Activated B cell treated with CpG ODN at 0.5 μM for 24 hours (primary cell): ENCODE measurements at places on chromosomes 16 and 17. TPM values are rescaled to one million over a fixed set of nuclear protein-coding genes. Genes with fewer than 3 reads are reported as not detected.

Gene COL1A1
- total RNA-seq, result 8.8 and 9.2 TPM in 2 replicates

Gene PRSS8
- not detected in 2 replicates for total RNA-seq

Gene MPP3
- total RNA-seq, result not detected in 2 replicates

Gene MYH8
- not detected in 2 replicates for total RNA-seq

Gene SLC12A3
- 3.8 and 5.0 TPM in 2 replicates for total RNA-seq

GRCh38 chr16:52591934-52592592 lies 45.1 kb upstream of the TOX3 start:
- no peaks in the 10 kb centered on the region for H3K27me3 ChIP-seq
- DNase-seq, result no peak
- H3K36me3 ChIP-seq, result no peaks in the 10 kb centered on the region
- no peak overlapping the region for H3K27ac ChIP-seq

DNA sequence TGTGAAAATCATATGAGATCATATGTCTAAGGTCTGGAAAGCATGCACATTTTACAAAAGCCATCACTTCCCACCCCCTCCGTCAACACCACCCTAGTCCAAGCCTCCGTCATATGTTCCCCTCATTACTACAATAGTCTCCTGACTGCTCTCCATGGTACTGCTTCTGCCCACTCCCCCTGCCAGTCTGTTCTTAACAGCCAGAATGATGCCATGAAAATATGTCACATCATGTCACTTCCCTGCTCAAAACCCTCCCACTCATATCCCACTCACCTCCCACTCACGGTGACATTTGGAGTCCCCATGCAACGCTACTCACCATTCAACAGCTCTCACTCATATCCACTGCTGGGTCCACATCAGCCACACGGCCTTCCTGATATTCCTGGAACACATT lies 432.3 kb downstream of the XYLT1 start:
- no peak for DNase-seq
- H3K4me1 ChIP-seq, result no peaks in the 10 kb centered on the region
- no peak overlapping the region for H3K4me3 ChIP-seq
- no peak overlapping the region for H3K27ac ChIP-seq
- H3K36me3 ChIP-seq, result peaks cover 2% of the 10 kb centered on the region
- H3K27me3 ChIP-seq, result no peaks in the 10 kb centered on the region

- no peaks in the 10 kb centered on the region for H3K27me3 ChIP-seq
- peaks cover 31% of the 10 kb centered on the region for H3K36me3 ChIP-seq
- H3K27ac ChIP-seq, result peak overlapping the region; percentile 97
- H3K4me3 ChIP-seq, result peak overlapping the region; percentile 76
- DNase-seq, result no peak
Measured at GRCh38 chr17:39756380-39757079, 18.8 kb downstream of the GRB7 start.
